ENCODE measurements at places on chromosomes 7 and 10.

- H3K36me3 ChIP-seq: peaks cover 6% of the 10 kb centered on the region
- H3K27ac ChIP-seq: no peak overlapping the region
- no peaks in the 10 kb centered on the region for H3K27me3 ChIP-seq
- H3K4me1 ChIP-seq: peaks cover 44% of the 10 kb centered on the region
- no peak for DNase-seq
- no peak overlapping the region for H3K4me3 ChIP-seq
These were observed 6.6 kb upstream of the TMEM184A start for GRCh38 chr7:1562597-1563051.

GRCh38 chr10:70791386-70792039, 6.3 kb upstream of the TBATA start:
- no peak for DNase-seq
- H3K36me3 ChIP-seq: no peaks in the 10 kb centered on the region

GRCh38 chr7:25976630-25977029, 175.4 kb upstream of the NFE2L3 start:
- no peak overlapping the region for H3K4me3 ChIP-seq
- H3K4me1 ChIP-seq: no peaks in the 10 kb centered on the region
- no peaks in the 10 kb centered on the region for H3K27me3 ChIP-seq
- H3K36me3 ChIP-seq: no peaks in the 10 kb centered on the region
- no peak for DNase-seq

DNA sequence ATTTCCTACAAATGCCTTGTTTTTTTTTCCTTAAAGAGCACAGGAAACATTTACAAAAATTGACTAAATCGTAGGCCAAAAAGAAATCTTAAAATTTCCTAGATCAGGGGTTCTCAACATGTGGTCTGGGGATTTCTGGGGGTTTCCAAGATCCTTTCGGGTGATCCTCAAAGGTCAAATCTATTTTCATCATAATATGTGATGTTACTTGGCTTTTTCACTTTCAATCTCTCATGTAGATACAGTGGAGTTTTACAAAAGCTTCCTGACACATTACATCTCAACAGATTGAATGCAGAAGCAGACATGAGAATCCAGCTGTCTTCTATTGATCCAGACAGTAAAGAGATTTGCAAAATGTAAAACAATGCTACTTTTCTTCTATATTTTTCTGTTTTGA, 497.3 kb downstream of the INHBA start:
- DNase-seq: no peak
- H3K27ac ChIP-seq: no peak overlapping the region
- H3K4me1 ChIP-seq: no peaks in the 10 kb centered on the region
- H3K27me3 ChIP-seq: no peaks in the 10 kb centered on the region
- H3K4me3 ChIP-seq: no peak overlapping the region

DNA sequence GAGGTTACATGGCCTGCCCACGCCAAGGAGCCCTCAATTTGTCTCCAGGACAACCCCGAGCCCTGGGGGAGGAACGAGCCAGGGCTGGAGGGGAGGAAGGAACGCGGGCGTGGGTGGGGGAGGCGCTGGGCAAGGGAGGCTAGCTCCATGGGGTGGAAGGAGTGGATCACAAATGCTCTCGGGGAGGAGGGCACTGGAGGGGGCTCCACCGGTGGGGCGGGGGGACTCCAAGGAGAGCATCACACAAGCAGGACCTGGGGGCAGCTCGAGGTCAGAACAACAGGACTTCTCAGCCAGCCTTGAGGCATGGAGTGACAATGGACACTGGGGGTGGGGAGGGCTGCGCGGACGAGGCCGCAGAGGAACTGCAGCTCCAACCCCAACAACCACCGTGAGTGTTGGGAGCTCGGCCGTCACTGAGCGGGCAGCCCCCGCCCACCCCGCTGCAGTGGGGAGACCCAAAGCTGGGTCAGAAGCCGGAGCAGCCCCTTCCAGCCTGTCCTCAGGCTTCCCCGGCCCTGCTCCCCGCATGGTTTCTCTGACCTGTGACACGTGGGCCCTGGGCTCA, 41.1 kb downstream of the STK32C start:
- no peaks in the 10 kb centered on the region for H3K27me3 ChIP-seq
- H3K36me3 ChIP-seq: no peaks in the 10 kb centered on the region
- DNase-seq: no peak
- H3K4me1 ChIP-seq: no peaks in the 10 kb centered on the region

DNA sequence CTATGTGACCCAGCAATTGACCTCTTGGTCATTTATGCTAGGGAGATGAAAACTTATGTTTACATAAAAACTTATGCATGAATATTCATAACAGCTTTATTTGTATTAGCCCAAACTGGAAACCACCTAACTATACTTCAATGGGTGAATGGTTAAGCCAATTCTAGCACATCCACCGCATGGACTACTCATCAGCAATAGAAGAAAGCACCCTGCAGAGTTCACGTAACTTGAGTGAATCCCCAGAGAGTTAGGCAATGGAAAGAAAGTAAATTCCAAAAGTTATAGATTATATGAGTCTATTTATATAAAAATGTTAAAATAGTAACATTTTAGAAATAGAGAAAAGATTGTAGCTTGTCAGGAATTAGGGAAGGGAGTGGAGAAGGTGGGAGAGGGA, 60.2 kb upstream of the NRG3 start:
- H3K27me3 ChIP-seq: no peaks in the 10 kb centered on the region
- H3K36me3 ChIP-seq: no peaks in the 10 kb centered on the region
- no peak for DNase-seq
- no peaks in the 10 kb centered on the region for H3K4me1 ChIP-seq
- no peak overlapping the region for H3K4me3 ChIP-seq
- H3K27ac ChIP-seq: no peak overlapping the region

- no peaks in the 10 kb centered on the region for H3K27me3 ChIP-seq
- H3K36me3 ChIP-seq: 0 out of 2 replicates have a peak, but pooled peaks cover 5% of the 10 kb centered on the region
- H3K4me1 ChIP-seq: no peaks in the 10 kb centered on the region
- H3K4me3 ChIP-seq: no peak overlapping the region
- H3K27ac ChIP-seq: no peak overlapping the region
These were observed 59.0 kb upstream of the GTF2I start for GRCh38 chr7:74598558-74598957.

GRCh38 chr7:12633582-12633981, 53.9 kb upstream of the ARL4A start:
- no peaks in the 10 kb centered on the region for H3K36me3 ChIP-seq
- no peak overlapping the region for H3K4me3 ChIP-seq
- H3K27me3 ChIP-seq: no peaks in the 10 kb centered on the region
- H3K27ac ChIP-seq: no peak overlapping the region
- no peaks in the 10 kb centered on the region for H3K4me1 ChIP-seq

DNA sequence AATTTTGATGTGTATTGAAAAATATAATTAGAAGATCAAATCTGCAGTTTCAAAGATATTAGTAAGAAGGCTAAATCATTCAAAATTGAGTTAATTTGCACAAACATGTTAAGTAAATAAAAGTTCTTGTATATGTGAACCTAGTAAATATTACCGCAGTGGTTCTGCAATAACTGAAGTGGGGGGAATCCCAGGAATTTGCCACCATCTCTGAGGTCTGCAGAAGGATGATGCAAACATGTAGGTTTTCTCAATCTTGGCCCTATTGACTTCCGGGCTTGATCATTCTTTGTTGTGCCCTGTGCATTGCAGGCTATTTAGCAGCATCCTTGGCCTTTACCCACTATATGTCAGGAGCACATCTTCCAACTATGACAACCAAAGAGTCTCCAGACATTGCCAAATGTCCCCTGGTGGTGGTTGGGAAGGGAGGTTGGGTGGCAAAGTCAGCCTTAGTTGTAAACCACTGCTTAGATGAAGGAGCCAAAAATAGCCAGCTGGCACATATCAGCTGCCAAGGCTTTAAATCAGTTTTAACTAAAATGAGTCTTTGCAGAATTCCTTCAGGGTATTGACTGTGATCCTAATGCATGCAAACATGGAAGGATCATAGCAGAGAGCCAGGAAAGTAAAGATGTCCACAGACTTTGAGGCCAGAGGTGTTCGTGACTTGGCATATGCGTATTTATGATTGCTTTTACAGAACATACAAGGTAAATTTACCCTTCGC, 146.3 kb downstream of the TRIL start:
- no peak overlapping the region for H3K27ac ChIP-seq
- H3K27me3 ChIP-seq: no peaks in the 10 kb centered on the region
- no peak for DNase-seq
- H3K36me3 ChIP-seq: no peaks in the 10 kb centered on the region
- no peak overlapping the region for H3K4me3 ChIP-seq

GRCh38 chr10:3398825-3399646, 226.5 kb upstream of the PITRM1 start:
- no peaks in the 10 kb centered on the region for H3K4me1 ChIP-seq
- H3K27ac ChIP-seq: no peak overlapping the region
- H3K27me3 ChIP-seq: no peaks in the 10 kb centered on the region
- H3K4me3 ChIP-seq: no peak overlapping the region
- no peaks in the 10 kb centered on the region for H3K36me3 ChIP-seq

GRCh38 chr7:73742753-73743641, 4.4 kb upstream of the ABHD11 start:
- peak overlapping the region; percentile 100 for H3K27ac ChIP-seq
- H3K4me3 ChIP-seq: peak overlapping the region; percentile 50
- H3K27me3 ChIP-seq: no peaks in the 10 kb centered on the region
- DNase-seq: peak; percentile 97
- H3K36me3 ChIP-seq: no peaks in the 10 kb centered on the region

DNA sequence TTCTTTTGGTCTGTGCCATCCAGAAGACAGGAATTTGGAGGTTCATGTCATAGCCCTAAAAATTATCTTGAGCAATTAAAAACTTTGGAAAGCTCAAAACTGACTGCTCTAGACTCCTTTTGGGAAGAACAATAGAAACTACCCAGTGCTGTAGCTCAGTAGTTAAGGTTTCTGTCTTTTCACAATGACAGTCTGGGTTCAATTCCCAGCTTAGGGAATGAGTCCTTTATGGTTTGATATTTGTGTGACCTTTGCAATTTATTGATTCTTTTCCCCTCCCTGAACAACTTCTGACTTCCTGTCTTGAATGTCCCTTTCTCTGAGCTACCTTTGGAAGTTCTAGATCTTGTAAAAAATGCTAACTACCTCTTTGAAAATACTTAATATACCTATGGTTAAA, 603.3 kb upstream of the IGFBP3 start:
- H3K4me1 ChIP-seq: no peaks in the 10 kb centered on the region
- DNase-seq: no peak
- no peak overlapping the region for H3K4me3 ChIP-seq
- no peaks in the 10 kb centered on the region for H3K27me3 ChIP-seq

DNA sequence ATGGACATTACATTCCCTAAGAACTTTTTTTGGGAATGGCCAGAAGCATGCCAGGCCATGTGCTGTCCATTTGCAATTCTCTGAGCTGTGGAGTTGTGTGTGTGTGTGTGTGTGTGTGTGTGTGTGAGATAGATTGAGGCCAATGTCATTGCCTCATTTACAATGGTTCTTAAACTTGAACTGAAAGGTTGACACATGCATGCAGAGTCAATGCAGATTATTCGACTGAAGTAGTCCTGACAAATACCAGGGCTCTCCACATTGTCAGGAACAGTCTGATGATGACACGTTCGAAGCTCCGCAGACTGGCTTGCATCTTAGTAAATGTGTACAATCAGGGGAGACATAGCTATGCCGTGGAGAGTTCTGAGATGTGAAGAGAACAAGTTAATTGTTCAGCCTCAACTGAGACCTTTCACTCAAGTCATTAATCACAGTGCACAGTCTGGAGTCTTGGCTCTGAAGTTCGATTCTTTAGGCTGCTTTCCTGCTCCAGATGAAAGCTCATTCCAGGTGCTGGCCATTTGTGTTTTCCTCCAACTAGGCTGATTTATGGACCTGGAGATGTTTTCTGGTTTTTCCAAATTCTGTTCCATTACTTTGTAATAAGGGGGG, 921.9 kb downstream of the LRMDA start:
- DNase-seq: no peak
- H3K4me3 ChIP-seq: no peak overlapping the region
- H3K4me1 ChIP-seq: peaks cover 7% of the 10 kb centered on the region
- H3K36me3 ChIP-seq: no peaks in the 10 kb centered on the region

DNA sequence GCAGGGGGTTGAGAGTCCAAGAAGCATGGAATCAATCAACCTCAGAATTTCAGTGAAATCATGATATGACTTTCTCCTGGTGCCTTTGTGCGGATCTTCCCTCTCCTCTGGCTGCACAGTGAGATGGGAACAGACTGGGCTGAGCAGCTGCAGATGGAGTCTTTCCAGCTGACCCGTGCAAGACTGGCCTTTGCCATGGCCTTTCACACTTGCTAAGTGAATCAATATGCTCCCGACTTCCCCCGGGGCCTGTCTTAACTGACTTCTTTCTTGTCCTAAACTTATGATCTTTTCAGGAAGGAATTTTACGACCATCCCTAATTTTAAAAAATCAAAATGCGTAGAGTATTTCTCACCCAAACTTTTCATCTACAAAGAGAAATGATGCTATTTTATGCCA, 469.9 kb downstream of the GALNT17 start:
- no peak overlapping the region for H3K27ac ChIP-seq
- no peaks in the 10 kb centered on the region for H3K4me1 ChIP-seq
- no peak for DNase-seq

GRCh38 chr7:47636433-47637175, 54.7 kb upstream of the TNS3 start:
- DNase-seq: no peak
- peaks cover 33% of the 10 kb centered on the region for H3K4me1 ChIP-seq
- no peak overlapping the region for H3K27ac ChIP-seq
- no peaks in the 10 kb centered on the region for H3K27me3 ChIP-seq
- H3K4me3 ChIP-seq: no peak overlapping the region

GRCh38 chr10:93293999-93294398, 188.1 kb downstream of the MYOF start:
- H3K4me1 ChIP-seq: no peaks in the 10 kb centered on the region
- no peak for DNase-seq
- no peak overlapping the region for H3K4me3 ChIP-seq
- no peaks in the 10 kb centered on the region for H3K36me3 ChIP-seq

All from PC-9 (cell line).